Activated naive CD8-positive, alpha-beta T cell treated with anti-CD3 and anti-CD28 coated beads, Interleukin-2, amount 50 U/mL, for 16 hours (primary cell): ENCODE measurements at places on chromosomes 11 and 22.

GRCh38 chr11:125603207-125603606 is 10.6 kb downstream of the STT3A start:
- no peak for DNase-seq

GRCh38 chr11:62777389-62777788 is 6.2 kb downstream of the TAF6L start:
- DNase-seq, result no peak

- DNase-seq, result no peak
These were observed 189.0 kb downstream of the DDX10 start for GRCh38 chr11:108853864-108854263.

GRCh38 chr11:116400081-116400480 is 372.7 kb downstream of the BUD13 start:
- DNase-seq, result no peak

DNA sequence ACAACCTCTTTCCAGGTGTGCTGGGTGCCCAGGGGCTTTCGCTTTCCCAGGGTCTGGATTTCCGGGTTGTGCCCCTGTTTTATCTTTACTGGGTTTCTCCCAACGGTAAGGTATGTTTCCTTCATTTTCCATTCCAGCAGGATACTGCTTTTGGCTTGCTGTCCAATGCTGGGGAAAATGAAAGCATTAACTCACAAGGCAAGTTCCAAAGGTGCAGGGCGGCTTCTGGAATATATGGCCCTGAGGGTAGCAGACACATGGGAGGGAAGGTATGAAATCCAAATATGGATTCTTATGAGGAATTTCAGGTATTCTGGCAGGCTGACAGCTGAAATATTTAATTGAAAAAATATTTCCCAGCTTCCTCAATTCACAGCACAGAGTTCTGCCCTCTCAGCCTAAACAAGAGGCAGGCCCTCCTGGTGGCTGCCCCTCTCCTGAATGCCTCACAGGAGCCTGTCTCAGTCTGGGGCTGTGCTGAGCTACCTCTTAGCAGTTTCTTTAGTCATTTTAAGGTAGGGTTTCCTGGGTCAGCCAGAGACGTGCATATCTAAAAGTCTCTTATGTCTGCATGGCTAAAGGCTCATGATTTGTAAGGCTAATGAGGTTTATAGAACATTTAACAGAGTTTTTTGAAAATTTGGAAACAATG is 318.6 kb upstream of the B3GAT1 start:
- no peak for DNase-seq

DNA sequence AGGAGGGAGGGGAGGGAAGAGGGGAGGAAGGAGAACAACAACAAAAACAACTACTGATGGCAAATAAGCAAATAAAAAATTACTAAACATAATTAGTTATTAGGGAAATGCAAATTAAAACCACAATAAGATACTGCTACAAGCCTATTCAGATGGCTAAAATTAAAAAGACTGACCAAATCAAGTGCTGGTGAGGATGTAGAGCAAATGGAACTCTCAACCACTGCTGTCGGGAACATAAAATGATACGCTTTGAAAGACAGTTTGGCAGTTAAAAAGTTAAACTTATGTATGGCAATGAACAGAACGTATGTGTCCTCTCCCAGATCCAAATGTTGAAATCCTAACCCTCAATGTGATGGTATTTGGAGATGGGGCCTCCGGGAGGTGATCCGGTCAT is 85.7 kb downstream of the PHF21B start:
- DNase-seq, result no peak

- no peak for DNase-seq
These were observed 31.1 kb downstream of the TSPAN4 start for GRCh38 chr11:873706-874105.

GRCh38 chr11:129375751-129376657 is at the start of gene BARX2:
BARX2 (plus strand) TSS chr11:129375848; CDS start chr11:129376036, 188 bp downstream.
- DNase-seq, result no peak

DNA sequence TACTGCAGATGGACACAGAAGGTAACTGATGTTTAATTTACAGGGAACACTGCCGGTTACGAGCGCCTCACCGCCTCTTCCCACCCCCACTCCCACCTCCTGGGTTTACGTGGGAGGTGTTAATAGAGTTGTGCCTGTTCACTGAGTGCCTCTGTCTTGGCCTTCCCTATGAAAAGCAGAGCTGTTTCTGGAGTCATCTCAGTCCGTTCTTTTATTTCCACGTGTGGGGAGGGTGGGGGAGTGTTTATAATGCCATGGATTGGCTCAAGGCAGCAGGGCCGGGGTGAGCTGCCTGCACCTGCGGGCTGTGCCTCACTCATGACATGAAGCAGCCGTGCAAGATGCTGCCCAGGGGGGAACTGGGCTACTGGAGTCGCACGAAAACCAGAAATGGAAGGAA is 322.7 kb downstream of the CADM1 start:
- DNase-seq, result no peak

- DNase-seq, result no peak
These were observed 17.2 kb downstream of the P2RY2 start for GRCh38 chr11:73235236-73235786.
